Stimulated activated CD8-positive, alpha-beta memory T cell treated with anti-CD3 and anti-CD28 coated beads, Interleukin-7, amount 100 ng/mL, for 48 hours (primary cell): ENCODE measurements at places on chromosomes 3 and 15.

DNA sequence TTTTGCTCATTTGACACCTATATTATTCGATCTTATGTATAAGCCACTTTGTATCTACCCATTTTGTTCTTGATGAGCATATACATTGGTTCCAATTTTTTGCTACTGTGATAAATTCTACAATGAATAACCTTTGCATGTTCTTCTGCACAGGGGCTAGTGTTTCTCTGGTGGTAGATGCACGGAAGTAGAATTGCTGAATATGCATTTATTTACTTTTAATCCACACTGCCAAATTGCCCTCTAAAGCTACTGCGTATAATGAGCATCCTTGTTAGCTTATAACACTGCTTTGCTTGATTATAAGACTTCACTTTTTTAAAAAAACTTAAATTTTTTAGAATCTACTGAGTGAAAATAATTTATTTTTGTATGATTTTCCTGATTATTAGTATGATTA is 84.2 kb upstream of the PIAS1 start:
- DNase-seq, result no peak

- no peak for DNase-seq
These were observed 157.8 kb downstream of the MECOM start for GRCh38 chr3:169505577-169506230.

GRCh38 chr3:183306798-183307671 is 54.0 kb downstream of the B3GNT5 start:
- peak; percentile 58 for DNase-seq

GRCh38 chr3:16587681-16588060 is 17.6 kb downstream of the DAZL start:
- no peak for DNase-seq

- no peak for DNase-seq
These were observed 39.0 kb downstream of the EHD4 start for GRCh38 chr15:41933326-41933725.

DNA sequence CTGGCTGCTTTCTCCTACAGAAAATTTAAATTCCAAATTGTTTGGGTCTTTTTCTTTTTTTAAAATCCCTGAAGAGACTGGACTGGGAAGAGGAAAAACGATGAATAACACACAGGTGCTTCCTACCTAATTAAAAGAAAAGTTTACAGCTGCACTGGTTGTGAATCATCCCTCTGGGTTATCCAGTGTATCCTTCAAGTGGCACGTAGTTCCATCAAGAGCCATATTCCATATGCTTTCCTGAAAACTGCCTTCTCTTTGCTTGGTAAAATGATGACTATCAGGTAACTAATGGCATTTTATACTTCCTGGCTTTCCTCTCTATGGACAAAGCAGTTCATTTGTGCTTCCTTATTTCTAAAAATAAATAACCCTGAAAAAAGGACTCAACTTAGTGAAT is 123.2 kb downstream of the MAGI1 start:
- no peak for DNase-seq

DNA sequence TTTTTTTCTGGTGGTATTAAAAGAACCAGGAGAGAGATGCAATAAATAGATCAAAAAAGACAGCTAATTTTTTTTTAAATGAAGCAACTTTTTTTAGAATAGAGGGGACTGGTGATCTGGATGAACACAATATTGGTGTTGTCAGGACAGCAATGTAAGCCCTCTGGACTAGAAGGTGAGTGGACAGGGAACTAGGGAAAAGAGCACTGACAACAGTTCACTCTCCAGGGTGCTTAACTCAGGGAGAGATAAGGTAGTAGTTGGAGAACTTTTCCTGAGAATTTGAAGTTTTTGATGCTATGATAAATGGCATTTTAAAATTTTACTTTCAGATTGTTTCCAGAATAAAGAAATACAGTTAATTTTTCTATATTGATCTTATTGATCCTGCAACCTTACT is 158.3 kb upstream of the STAC start:
- no peak for DNase-seq
